ENCODE measurements at places on chromosomes 12 and 14.

- DNase-seq: peak; percentile 31
These were observed 110.9 kb upstream of the DNM1L start for GRCh38 chr12:32568228-32568627.

GRCh38 chr12:77213319-77213718 is 147.9 kb upstream of the E2F7 start:
- no peak for DNase-seq

- no peak for DNase-seq
These were observed at the start of gene NPAS3 for GRCh38 chr14:32938719-32939253. Gene NPAS3, plus strand, starts transcription at chr14:32938879.

DNA sequence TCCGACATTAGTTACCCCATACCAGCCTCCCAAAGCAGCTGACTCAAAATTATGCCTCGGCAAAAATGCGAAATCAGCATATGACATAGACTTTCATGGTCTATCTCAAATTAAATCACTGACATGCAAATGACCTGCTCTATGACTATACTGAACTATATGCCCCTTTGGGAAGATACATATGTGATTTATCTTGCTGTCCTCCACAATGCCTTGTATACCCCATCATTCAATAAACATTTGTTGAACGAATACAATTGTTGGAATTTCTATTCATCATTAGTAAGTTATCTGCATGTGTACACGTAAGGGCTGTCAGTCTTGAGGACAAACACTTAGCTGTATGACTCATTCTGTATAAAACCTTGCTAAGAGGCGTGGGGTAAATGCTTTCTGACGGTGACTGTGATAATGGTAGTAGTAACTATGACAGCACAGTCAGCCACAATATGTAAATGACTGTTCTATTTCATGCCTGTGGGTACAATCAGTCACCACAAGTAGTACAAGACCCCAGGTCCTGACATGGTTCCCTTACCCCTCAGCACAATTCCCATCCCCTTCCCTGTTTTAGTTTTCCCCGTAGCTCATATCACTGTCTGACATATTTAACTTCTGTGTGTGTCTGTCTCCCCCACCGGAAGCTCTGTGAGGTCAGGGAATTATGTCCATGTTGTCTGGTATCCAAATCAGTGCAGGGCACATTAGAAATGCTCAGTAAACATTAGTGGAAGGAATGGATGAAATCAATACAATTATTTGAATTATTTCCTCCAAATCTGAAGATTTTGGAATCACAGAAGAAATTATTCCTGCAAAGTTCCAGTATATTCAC is 42.8 kb downstream of the STXBP6 start:
- DNase-seq: peak; percentile 81

- DNase-seq: no peak
These were observed 811.5 kb upstream of the SEL1L start for GRCh38 chr14:82345184-82345583.

- DNase-seq: no peak
These were observed 12.4 kb upstream of the RTN1 start for GRCh38 chr14:59882957-59883356.

DNA sequence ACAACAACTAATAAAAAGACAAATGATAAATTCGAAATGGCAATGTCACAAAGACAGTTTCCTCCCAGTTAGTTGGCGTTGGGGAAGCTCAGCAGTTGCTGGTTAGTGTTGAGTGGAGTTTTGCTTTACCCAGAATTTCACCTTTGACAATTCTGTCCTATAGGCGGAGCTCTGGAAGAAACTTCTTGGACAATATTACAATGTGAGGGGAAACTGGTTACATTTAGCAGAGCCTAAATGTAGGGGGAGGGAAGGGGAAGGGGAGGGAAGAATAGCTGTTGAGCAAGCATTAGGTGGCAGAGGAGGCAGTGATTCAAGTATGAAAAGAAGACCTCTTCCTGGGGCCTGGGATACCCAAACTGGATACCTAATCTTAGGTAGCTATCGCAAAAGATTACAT is 51.4 kb downstream of the BDKRB1 start:
- no peak for DNase-seq

- DNase-seq: no peak
These were observed 6.4 kb upstream of the SIX6 start for GRCh38 chr14:60502541-60502940.

DNA sequence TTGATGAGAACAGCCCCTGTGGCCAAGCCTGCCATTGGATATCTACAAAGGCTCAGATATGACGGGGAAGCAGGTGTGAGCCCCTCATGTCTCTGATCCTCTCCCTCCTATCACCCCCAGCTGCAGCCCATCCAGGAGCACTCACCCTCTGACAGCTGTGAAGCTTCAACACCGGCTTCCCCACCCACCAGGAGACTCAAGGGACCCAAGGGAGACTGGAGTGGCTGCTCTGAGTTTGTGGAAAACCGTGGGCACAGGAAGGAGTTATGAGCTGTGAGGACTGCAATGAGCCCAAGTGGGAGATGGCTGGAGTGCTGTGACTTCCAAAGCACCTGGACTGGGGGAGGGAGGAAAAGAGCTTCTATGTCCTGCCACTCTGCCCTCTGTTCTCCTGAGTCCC is 7.9 kb downstream of the IFI27L2 start:
- DNase-seq: no peak
